ENCODE measurements at places on chromosomes 13 and 19.

GRCh38 chr13:44350775-44351504, 22.7 kb upstream of the SERP2 start:
- no peak for DNase-seq

DNA sequence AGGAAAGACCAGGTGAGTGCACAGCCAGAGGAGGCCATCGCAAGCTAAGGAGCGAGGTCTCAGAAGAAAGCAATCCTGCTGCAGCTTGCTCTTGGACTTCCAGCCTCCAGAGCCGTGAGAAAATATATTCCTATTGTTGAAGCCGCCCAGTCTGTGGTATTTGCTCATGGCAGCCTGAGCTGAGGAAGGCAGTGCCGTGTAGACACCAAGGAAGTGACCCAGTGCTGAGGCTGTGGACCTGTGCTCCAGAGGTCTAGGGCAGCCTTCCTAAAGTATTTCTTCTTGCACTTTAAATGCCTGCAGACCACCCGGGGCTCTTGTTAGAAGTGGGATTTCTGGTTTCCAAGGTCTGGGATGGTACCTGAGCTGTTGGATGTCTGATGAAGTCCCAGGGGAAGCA, 158.5 kb upstream of the KL start:
- DNase-seq = no peak

GRCh38 chr19:6076675-6077463, 33.4 kb downstream of the RFX2 start:
- no peak for DNase-seq

GRCh38 chr13:23632048-23632582, 61.9 kb downstream of the TNFRSF19 start:
- DNase-seq = no peak

GRCh38 chr13:29522044-29522685, 73.3 kb downstream of the SLC7A1 start:
- DNase-seq = no peak

GRCh38 chr13:27026396-27026795, 145.2 kb downstream of the USP12 start:
- no peak for DNase-seq

GRCh38 chr13:29901710-29902631, 51.6 kb upstream of the UBL3 start:
- DNase-seq = no peak

GRCh38 chr19:29383696-29384095, 142.1 kb upstream of the VSTM2B start:
- DNase-seq = no peak

- DNase-seq = no peak
These were observed 56.1 kb downstream of the CHST8 start for GRCh38 chr19:33677745-33678426.

DNA sequence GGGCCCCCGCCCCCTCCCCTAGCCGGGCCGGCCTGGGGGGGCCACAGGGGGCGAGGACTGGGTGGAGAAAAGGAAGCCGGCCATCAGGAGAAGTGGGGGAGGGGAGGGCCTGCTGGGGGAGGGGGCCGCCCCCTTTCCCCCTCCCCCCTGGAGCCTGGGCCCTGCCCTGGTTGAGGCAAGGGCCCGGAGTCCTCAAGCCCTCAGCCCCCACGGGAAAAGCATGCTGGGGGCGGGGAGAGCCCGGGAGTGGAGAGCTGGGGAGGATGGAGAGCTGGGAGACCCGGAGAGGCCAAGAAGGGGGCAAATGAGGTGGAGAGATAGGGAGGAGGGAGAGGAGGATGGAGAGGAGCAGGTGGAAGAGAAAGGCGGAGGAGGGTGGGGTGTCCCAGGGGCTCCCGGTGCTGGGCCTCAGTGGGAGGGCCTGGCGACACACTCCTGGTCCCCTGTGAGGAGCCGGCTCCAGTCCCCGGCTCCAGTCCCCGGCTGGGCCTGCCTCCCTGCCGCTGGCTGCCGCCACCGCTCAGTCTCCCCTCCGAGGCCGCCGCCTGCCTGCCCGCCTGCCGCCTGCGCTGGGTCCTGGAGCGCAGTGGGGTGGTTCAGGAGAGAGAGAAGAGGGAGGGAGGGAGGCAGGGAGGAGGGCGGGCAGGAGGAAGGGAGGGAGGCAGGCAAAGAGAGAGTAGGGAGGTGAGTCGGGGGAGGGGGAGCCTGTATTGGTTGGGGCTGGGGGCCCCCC, at the start of gene GRIK5:
Gene GRIK5 (minus strand): TSS at position 588 of the 733 bp plus-strand sequence. CDS start 4,436 bp downstream, outside the sequence.
- no peak for DNase-seq

- no peak for DNase-seq
These were observed 1.6 kb upstream of the TNNI3 start for GRCh38 chr19:55158848-55159749.

DNA sequence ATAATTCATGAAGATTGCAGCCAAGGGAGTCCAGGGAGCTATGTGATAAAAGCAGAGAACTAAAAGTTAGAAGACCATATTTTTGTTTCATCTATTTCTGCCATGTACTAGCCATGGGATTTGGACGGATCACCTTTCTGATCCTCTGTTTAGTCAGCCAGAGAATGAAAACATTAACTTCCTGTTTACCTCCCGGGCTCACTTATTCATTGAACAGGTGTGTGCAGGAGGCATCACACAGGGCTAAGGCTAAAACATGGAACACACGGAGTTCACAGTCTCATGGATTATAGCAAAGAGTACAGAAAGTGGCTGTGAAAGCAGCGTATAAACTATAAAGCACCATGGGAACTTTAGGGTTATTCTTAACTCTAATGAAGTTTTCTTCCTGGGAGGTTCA, 96.8 kb downstream of the GPR12 start:
- DNase-seq = no peak

GRCh38 chr19:814152-815078, 7.3 kb downstream of the PLPPR3 start:
- no peak for DNase-seq

- DNase-seq = no peak
These were observed 741.8 kb upstream of the MIR17HG start for GRCh38 chr13:90605664-90606063.

DNA sequence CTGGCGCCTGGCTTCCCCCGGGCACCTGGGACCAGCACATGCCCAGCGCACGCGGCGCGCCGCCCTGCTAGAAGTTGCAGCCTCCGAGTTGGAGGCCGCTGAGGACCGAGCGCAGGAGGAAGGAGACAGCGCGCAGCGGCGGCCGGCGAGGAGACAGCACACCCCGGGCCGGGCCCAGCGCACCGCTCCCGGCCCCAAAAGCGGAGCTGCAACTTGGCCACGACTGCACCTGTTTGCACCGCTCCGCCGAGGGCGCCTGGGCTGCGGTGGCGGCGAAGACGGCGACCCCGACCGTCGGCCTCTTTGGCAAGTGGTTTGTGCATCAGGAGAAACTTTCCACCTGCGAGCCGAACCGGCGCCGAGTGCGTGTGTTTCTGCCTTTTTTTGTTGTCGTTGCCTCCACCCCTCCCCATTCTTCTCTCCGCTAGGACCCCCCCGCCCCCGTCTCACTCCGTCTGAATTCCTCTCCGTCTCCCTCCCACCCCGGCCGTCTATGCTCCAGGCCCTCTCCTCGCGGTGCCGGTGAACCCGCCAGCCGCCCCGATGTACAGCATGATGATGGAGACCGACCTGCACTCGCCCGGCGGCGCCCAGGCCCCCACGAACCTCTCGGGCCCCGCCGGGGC, at the start of gene SOX1:
Gene SOX1 (plus strand): TSS at position 34 of the 626 bp plus-strand sequence. CDS start 510 bp downstream, at position 544.
- no peak for DNase-seq

- no peak for DNase-seq
These were observed 13.3 kb downstream of the ZNF699 start for GRCh38 chr19:9296336-9296735.

DNA sequence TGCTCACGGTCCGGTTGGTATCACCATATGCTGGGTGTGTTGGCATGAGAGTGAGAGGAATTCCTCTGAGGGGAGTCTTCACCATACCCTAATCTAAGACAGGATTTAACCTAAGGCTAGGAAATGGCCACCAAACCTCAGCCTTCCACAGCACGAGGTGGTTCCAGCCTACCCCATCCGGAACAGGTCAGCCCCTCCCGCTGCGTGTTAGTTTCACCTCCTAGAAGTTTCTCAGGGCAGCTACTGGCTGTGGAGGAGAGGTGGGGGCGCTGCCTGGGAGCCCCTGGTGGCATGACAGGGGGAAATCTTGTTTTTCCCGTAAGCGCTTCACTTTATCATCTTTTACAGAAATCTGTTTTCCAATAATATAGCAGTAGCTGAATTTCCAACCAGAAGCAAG, 55.1 kb downstream of the RGCC start:
- no peak for DNase-seq

- DNase-seq = peak; percentile 89
These were observed 14.0 kb upstream of the ATP8B3 start for GRCh38 chr19:1825909-1826556.

DNA sequence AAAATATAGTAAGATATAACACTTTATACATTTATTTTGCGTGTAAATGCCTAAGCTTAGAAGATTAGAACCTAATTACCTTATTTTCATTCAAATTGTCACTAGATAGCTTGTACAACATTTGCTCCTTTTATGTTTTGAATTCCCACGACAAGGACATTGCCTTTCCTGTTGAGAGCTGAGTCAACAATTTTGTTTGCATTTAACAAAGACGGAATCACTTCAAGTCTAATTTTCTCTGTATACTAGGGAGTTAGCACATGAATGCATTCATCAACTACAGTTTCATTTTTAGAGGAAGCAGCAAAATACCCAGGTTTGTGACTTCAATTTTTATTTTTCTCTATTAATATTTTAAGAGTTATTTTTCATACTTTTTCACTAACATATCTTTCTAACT, 48.7 kb upstream of the PCCA start:
- DNase-seq = no peak

DNA sequence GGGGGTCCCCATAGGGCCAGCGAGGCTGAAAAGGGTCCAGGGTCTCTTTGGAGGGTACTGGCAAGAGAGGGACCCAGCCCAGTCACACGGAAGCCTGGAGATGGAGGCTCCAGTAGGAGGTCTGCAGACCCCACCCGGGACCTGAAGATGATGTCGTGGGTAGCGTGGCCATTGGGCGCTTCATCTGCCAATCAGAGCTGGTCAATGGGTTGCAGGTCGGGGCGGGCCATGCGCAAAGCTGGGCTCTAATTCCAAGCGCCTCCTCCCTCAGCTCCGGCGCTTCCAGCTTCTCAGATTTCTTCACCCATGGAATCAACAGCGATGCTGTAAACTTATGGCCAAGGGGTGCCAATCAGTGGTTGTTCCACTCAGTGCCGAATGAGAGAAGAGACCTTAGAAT, 10.9 kb downstream of the SIGLEC12 start:
- no peak for DNase-seq

- DNase-seq = no peak
These were observed 785.6 kb upstream of the KLHL1 start for GRCh38 chr13:70893832-70894231.

GRCh38 chr19:47022140-47022536, 2.5 kb downstream of the NPAS1 start:
- DNase-seq = no peak

DNA sequence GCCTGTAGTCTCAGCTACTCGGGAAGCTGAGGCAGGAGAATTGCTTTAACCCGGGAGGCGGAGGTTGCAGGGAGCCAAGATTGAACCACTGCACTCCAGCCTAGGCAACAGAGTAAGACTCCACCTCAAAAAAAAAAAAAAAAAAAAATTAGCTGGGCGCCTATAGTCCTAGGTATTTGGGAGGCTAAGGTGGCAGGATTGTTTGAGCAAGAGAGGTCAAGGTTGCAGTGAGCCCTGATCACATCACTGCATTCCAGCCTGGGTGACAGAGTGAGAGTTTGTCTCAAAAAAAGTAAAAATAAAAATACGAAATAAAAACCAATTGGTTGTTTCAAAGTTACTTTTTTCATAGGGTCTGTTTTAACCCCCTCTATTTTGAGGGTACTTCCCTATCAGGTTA, 1.3 kb upstream of the LMNB2 start:
- DNase-seq = no peak

GRCh38 chr13:42322806-42323205, 50.9 kb downstream of the AKAP11 start:
- no peak for DNase-seq

GRCh38 chr13:110037925-110038573, 251.7 kb upstream of the IRS2 start:
- DNase-seq = no peak

DNA sequence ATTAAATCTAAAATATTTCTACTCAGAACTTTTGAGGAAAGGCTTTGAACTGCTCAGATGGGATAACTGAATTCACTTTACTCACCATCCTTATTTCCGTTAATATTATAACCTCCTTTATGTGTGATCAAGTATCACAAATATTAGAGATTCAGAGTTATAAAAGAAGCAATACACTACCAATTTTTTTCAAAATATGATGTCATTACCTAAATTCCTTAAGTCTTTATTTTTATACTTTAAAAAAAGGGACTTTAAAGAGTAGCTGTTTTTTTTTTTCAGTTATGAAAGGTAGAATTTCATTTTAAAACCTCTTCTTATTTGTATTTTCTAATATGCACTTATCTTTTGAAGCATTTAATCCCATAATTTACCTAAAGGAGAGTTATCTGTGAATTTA, 239.5 kb downstream of the DIAPH3 start:
- DNase-seq = no peak

- no peak for DNase-seq
These were observed 35.8 kb downstream of the TGDS start for GRCh38 chr13:94560116-94560515.

- no peak for DNase-seq
These were observed 9.1 kb downstream of the ARID3A start for GRCh38 chr19:934865-935479.

DNA sequence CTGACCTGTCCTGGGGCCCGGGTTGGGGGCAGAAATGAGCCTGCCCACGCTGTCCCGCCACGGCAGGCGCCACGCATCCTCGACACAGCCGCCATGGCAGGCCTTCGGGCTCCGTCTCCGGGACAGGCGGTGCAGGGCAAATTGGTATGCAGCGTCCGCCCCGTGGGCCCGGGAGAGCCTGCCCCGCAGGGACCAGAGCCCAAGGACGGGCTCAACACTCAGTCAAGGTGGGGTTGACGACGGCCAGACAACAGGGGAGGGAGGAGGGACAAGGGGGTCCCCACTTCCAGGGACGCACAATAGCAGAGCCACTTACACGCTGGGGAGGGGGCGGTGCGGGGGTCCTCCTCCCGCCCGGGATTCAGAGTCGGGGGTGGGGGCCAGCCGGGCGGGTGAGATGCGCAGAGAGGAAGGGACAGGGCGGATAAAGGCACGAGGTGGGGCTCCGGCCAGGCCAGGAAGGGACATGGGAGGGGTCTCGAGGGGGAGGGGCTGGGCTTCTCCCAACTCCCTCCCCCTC, 1.2 kb downstream of the CTXN1 start:
- no peak for DNase-seq

GRCh38 chr13:83121896-83122295, 760.4 kb downstream of the SLITRK1 start:
- no peak for DNase-seq

- no peak for DNase-seq
These were observed 706.4 kb upstream of the KLHL1 start for GRCh38 chr13:70814684-70815083.

All from HEK293T (cell line).